Activated T-helper 1 cell treated with anti-CD3 and anti-CD28 coated beads, Interleukin-12 subunit alpha, Interleukin-12 subunit beta, Interleukin-2, Interleukin-4 antibody, amounts not matched to agents 30 ng/mL and 10 ng/mL and 1 ng/mL, durations not matched to agents 14 hours and 24 hours and 36 hours (primary cell): ENCODE measurements at places on chromosomes 2 and 18.

- DNase-seq, result no peak
These were observed 333.1 kb upstream of the HNRNPA3 start for GRCh38 chr2:176879426-176879995.

DNA sequence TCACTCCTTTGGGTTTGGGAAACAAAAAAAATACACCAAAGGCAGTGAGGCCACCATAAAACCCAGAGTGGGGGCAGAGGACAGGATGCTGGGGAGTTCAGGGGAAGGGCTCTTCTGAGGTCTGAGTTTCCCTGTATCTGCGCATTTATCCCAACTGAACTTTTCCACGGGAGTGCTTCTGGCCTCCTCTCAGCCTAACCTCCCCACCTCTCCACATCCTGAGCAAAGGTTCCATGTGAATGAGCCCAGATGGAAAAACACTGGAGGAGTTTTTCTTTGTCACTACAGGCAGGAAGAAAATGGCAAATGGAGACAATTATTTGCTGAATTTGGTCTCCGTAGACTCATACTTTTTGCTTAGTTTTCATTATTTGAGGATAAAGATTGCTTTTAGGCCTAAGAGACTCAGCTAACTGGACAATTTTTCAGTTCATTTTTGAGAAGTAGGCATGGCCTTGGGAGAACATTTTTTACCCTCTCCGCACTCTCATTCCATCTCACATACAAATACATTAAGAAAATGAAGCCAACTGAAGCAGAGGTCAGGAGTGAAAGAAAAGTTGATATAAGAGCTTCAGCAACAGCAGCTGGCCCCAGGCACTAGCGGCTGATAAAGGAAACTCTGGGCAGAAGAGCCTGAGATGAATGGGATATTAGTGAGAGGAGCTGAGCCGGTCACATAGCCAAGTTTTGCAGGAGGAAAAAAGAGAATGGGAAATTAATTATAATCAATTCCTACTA is 82.6 kb upstream of the CYP1B1 start:
- DNase-seq, result no peak

- no peak for DNase-seq
These were observed 105.6 kb downstream of the HNRNPLL start for GRCh38 chr2:38496927-38497669.

DNA sequence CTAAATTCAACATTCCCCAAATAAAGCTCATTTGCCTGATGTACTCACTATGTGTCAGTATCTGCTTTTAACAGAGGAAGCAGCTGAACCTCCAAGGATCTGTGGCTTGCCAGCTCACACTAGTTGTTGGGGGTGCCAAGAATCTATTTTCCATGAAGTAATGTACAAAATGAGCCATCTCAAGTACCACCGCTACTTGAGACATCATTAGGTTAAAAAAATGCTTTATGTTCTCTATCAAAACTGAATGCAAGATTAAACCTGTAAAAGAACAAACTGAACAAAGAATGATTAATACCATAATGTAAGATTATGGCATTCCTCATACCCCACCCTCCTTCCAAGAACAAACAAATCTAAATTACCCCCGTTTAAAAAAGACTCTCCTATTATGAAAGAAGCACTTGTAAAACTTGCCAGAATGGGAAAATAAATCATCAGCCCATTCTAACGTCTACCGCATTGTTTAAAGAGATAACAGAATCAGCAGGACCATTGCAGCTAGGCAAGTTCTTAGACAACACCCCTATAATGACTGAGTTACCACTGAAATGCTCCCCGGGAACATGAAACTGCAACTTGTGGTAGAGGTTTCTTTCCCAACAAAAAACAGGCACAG is 471.6 kb downstream of the DLGAP1 start:
- DNase-seq, result no peak

DNA sequence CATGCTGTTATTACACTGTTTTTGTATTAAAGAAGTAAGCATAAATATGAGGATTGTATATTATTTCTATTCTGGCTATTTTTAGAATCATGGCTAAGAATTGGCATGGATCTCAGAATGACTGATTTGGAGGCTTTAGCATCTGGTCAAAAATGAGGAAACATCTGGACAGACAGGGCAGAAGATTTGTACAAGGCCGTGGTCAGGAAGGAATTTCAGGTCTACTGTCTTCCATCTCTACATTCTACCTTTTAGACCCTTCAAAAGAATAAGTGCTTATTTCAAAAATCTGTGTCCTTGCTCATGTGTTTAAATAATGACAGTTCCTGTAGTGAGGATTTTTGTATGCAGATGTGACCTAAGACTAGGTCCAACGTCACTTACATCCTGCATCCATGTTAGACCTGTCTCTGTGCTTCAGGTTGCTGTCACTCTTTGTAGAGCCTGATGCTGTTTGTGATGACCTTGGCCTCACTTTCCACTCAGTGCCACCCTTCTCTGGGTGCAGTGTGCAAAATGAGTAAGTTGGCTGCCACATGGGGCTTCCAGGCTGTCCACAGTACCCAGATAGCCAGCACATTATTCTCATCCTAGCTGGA is 54.7 kb upstream of the B3GNT2 start:
- no peak for DNase-seq

DNA sequence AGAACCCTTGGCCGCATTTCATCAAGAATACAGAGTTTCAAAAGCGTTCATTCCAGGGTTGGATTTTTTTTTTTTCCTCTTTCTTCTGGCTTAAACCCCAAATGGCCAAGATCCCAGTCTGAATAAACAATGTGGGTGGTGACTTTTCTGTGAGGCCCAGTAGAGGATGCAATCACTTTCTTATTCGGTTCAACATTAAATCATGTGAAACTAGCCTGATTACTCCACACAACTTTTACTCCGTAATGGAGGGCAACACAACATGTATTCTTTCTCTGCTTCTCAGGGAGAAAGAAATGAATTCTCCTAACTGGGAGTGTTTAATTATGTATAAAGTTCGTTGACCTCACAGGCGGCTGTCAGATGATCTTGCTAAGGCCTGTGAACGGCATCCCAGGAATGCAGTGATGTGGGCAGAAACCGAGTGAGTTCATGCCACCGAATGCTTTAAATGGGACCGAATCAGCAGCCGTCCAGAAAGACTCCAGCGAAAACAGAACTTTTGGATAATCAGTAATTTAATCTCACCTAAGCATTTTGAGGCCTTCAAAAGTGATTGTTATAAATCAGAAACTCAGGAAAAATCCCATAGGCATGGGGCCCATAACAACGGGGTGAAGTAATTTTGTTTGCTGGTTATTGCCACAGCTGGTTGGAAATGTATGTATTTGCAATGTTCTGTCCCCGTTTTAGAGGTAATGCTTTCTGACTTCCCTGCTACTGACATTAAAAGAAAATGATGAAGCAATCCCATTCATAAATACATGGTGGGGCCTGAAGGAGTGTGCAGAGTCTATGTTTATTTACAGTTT is 81.5 kb downstream of the BCL2 start:
- no peak for DNase-seq

- no peak for DNase-seq
These were observed 666.8 kb upstream of the SETBP1 start for GRCh38 chr18:44013871-44014270.

GRCh38 chr2:231905026-231905425 is 21.2 kb downstream of the NPPC start:
- DNase-seq, result no peak

DNA sequence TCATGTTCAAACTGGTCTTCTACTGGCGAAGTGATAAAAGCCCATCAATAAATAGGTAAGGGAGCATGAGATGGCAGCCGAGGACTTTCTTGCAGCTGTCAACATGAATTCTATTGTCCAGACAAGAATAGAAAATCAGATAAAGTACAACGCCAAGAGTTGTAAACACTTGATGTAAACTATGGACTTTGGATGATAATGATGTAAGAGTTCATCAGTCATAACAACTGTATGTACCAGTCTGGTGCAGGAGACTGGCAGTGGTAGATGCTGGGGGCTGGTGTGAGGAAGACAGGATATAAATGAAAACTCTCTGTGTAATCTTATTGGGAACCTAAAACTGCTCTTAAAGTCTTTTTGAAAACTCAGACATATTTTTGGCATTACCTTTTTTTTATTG is 155.9 kb upstream of the RASGRP3 start:
- DNase-seq, result no peak

- DNase-seq, result no peak
These were observed 315.2 kb upstream of the CHAC2 start for GRCh38 chr2:53452400-53452799.

DNA sequence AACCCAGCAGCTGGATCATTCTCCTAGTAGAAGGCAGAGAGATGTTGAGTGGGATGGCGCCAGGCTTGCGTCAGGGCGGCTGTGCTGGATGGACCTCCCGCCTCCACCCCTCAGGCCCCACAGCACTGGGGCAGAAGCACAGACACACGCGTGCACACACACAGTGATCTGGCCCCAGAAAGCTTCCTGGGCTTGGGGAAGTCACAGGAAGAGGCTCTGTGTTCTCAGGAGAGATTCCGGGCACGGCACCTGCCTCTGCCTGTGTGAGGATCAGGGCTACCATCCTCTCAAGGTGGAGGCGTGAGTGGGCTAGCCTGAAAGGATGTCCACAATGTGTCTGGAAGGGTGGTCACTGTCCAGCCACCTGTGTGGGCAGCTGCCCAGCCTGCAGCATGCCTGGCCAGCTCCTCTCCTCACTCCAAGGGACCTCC is 229.8 kb upstream of the HS6ST1 start:
- DNase-seq, result no peak

GRCh38 chr2:138390316-138390945 is 111.1 kb upstream of the SPOPL start:
- DNase-seq, result no peak

- DNase-seq, result no peak
These were observed 118.0 kb downstream of the RAB3GAP1 start for GRCh38 chr2:135169900-135170753.

GRCh38 chr18:37430357-37431076 is 135.1 kb downstream of the CELF4 start:
- DNase-seq, result no peak

DNA sequence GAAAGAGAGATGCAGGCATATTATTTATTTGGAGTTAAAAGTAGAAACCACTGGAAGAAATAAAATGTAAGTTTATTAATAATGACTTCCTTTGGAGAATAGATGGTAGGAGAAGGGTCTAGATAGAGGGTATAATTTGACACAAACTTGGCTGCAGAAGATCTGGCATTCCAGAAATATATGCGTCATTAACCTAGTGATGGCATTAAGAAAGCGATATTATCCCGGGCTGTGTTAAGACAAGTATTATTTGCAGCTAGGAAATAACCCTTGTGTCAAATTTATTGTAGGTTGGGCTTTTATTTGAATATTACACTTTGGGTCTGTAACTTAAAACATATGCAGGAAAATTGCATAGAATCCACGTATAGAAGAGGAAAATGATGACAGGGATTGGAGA is 389.5 kb downstream of the MTX2 start:
- DNase-seq, result no peak

DNA sequence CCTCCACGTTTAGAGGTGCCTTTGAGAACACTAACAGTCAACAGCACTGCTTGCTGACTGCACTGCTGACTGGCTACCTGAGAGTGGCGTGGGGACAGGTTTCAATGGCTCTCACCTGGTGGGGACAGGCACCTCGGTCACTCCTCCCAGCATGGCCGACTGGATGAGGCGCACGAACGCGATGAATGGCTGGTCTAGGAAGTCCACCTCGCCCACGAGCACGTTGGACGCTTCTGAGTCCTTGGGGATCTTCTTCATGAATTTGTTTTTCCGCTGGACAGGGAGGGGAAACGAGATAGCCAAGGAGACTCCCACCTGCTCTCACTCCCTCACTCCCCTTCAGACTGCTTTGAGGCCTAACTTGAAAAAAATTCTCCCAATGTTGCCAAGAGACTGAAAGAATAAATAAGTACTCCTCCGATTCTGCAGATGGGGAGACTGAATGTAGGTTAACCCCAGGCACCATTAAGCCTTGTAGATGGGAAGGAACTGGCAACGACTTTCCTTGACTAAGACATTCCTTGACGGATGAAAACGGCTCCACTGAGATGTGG is 57.3 kb downstream of the MTHFD2 start:
- DNase-seq, result no peak

GRCh38 chr2:31874071-31874470 is 136.7 kb downstream of the MEMO1 start:
- no peak for DNase-seq

- DNase-seq, result no peak
These were observed 30.0 kb upstream of the RAB1A start for GRCh38 chr2:65159906-65160305.
